AG08395 (cell line): ENCODE measurements at places on chromosomes 11 and 22.

- DNase-seq: no peak
Measured at GRCh38 chr11:75800728-75801361, 14.2 kb upstream of the UVRAG start.

DNA sequence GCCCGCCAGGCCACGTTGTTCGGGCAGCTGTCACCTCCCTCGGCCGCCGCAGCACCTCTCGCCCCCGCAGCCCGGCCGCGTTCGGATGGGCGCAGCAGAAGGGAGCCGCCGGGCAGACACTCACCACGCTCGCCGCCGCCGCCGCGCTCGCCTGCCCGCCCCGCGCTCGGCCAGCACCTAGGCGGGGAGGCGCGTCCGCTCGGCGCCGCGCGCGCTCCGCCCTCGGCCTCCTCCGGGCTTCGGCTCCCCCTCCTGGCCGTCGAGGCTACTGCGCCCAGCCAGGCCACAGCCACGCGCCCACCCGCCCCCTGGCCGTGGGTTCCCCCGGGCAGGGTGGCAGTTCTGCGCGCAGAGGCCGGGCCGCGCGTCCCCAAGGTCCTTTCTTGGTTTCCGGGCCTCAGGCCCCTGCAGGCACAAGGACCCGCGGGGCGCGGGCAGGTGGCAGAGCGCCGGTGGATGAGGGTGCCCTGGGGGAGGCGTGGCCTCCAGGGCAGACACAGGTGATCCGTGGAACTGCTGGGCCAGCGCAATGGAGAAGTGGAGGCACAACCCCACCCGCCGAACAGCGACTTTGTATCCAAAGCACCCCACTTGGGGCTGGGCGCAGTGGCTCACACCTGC, at the start of gene SLC25A22:
Gene SLC25A22 (minus strand): TSS at position 189 of the 621 bp plus-strand sequence. CDS start 3,275 bp downstream, outside the sequence.
- DNase-seq: peak; percentile 92

DNA sequence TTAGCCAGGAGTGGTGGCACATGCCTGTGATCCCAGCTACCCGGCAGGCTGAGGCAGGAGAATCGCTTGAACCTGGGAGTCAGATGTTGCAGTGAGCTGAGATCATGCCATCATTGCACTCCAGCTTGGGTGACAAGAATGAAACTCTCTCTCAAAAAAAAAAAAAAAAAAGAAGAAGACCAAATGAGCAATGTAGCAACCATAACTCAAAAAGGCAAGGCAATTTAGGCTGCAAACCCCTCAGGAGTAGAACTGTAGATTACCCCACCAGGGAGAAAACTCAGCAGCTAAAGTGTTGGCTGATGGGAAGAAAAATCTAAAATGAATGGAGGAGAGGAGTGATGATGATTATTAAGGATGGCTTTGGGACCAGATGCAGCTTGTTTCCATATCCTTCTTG, 256.7 kb upstream of the UBASH3B start:
- no peak for DNase-seq

- no peak for DNase-seq
Measured at GRCh38 chr11:10441652-10442503, 13.2 kb upstream of the AMPD3 start.

DNA sequence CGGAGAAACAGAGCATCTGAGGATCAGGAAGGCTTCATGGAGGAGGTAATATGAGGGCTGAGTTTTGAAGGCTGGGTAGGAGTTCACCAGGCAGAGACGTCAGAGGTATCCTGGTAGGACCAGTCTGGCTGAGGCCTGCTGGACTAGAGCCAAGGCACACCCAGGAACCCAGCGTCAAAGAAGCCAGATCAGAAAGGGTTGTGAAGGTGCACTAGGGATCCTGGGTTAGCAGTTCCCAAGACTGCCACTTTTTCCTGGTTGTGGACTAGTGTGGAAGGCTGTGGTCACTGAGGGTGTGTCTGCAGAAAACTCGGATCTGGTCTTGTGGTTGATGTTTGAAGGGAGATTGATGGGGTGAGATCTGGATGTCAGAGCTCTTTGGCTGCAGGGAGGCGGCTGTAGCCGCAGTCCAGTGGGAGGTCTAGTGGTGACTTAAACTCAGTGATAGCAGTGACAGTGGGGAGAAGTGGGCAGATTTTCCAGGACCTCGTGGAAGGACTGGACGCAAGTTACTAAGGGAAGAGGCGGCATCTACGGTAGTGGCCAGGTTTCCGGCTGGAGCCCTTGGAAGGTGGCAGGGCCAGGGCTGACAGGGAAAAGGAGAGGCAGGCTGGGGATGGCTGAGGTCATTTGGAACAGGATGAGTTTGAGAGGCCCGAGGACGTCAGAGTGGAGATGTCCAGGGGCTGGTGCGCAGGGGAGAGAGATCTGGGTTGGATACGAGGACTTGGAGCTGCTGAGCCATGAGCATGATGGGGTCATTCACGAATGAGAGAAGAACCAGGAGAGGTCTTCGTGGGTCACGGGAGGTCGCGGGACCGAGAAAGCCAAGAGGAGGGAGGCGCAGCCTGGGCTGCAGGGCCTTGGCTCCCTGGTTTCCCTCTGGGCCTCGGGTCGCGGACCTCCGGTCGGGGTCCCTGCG, 10.9 kb downstream of the RELA start:
- peak; percentile 32 for DNase-seq

GRCh38 chr22:20401376-20402014, 7.5 kb downstream of the ZNF74 start:
- no peak for DNase-seq

DNA sequence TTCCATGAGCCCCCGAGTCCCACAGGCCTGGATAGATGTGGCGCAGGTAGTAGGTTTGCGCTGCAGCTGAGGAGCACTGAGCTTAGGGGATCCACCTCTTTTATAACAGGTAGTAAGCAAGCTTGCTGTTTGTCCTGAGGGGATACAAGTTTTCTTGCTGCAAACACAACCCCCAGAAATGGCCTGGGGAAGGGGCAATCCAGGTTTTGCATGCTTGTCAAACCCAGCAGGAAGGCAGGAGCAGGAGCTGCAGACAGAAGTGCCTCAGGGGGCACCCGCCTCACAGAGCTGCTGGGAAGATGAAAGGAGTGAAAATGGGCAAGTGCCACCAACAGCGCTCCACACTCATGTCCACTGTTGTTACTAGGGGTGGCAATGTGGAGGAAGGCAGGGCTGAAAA, 18.5 kb downstream of the APOL5 start:
- no peak for DNase-seq

DNA sequence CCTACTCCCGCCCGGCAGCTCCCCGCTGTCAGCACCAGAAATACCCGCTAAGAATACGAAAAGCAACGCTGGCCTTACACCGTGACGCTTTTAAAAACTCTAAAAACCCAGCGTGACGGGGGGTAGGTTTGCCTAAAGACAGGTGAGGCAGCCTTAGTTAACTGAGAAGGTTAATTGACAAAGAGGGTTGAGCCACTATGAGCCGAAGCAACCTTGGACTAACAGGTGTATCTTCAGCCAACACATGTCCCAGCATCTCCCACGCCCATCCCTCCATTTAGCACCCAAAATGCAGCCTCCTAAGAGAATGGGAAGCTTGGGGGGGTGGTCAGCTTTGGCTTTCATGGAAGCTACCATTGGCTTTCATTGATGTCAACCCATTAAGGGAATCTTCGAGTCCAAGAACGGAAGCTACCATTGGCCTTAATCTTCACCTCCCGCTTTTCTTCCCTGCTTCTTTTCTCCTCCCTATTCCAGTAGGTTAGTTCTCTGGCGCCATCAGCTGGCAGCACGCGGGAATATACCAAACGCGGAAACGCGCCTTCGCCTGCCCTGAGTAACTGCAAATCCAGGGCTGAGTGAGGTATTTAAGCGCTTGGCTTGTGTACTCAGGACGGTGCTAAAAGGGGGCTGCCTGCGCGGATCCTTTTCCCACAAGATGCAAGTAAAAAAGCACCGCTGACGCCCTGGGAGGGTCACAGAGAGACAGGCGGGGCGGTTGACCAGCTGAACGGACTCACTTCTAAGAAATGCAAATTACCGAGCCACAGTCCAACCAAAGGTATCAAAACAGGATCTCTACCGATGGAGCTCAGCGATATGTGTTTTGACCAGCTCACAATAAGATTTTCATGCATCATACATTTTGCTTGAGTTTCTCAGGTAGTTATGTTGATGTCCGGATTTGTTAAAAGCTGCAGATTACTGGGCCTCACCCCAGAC, 38.5 kb upstream of the GLYATL1 start:
- peak; percentile 43 for DNase-seq

DNA sequence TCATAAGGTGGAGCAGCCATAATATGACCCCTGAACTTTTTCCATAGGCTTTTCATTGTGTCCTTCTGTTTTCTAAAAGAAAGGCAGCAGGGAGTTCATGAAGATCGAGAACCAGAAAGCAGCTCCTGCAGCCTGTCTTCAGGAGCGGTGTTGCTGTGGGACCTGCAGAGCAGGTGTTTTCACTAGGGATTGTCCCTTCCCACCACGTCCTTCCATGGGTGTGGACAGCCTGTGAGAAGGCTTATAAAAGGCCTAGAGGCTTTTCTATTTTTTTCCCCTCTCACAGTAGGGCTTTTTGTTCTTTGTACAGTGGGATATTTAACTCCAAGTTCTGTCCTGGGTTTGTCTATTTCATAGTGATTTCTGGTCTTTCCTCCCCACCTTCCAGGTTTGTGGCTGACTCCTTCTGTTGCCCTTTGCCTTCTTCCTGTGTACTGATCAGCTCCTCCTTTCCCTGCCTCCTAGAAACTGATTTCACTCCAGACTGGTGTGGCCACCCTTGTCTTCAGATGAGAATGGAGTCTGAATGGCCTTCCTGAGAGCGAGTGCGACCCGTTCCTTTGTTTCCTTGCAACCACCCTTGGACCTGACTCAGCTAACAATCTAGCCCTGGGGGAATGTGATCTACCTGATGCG, 10.1 kb downstream of the MRPL16 start:
- DNase-seq: no peak

- DNase-seq: no peak
Measured at GRCh38 chr11:64774144-64774543, 4.2 kb downstream of the SF1 start.

DNA sequence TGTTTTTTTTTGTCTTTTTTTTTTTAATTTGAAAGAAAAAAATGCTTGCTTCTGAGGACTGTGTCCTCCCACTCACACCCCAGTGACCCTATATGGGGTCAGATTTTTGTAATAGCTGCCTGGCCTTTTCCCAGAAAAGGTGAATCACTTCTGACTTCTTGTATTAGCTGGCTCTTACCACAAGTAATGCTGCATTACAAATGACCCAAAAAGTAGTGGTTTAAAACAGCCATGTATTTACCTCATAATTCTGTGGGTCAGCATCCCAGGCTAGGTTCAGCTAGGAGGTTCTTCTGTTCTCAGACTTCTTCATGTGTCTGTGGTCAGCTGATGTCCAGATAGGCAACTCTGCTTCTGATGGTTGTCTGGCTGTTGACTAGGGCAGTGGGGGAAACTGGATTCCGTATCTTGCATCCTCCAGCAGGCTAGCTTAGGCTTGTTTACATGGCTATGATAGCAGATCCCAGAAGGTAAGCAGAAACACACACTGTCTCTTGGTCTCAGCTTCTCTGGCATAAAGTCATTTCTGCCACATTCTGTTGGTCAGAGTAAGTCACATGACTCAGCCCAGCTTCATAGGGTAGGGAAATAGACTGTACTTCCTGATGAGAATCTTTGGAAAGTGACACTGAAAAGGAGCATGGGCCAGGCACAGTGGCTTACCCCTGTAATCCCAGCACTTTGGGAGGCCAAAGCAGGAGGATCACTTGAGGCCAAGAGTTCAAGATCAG, 19.5 kb downstream of the LHFPL7 start:
- DNase-seq: no peak

DNA sequence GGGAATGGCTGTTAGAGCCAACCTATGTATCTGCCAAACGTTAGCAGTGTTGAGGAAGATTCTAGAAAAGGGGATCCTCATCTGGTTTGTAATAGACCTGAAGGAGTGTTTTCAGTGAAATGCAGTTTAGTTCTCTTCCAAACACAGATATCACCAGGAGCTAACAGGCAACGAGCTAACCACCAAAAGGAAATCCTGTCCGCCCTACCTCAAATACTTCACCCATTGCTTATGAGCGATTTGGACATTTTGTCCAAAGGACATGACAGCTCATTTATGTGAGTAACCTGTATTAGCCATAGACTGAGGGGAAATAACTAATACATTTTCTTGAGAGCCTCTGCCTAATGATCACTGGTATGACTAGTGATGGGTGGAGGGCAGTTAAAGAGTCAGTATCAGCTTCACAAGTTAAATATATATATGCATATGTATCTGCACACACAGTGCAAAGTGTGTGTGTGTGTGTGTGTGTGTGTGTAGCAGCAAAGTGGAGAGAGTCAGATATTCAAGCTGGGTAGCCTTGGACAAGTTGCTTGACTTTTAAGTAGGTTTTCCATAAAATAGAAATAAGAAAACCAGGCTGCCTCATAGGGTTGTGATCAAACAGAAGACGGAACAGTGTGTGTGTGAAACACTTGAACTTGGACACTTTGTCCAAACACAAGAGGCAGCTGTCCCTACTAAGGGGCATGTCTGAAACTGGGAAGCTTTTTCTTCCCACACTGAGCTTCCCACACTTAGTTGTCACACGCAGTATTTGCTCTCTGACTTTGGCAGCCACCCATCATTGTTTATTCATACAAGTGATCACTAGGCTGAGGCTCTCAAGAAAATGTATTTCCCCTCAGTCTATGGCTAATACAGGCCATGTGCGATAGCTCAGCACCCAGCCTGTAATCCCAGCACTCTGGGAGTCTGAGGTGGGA, 940 bp upstream of the C11orf91 start:
- peak; percentile 37 for DNase-seq

GRCh38 chr22:33659448-33659847, 260.8 kb downstream of the LARGE1 start:
- DNase-seq: peak; percentile 7

DNA sequence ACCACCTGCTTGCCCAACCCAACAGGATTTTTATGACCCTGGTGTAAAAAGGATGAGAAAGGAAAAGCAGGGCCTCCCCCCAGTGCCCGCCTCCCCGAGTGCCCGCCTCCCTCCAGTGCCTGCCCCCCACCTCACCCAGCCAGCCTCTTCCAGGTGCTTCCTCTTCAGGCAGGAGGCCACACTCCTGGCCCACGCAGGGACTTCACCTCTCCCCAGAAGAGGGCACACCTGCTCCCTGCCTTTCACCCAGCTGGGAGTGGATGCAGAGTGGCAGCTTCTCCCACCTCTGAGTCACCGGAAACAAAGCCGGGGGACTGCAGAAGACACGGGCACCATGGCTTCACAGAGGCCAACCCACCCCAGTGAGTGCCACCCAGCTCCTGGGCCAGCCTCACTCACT, 16.1 kb downstream of the CPT1A start:
- DNase-seq: no peak

GRCh38 chr22:32969502-32969901, 88.7 kb downstream of the SYN3 start:
- no peak for DNase-seq

- no peak for DNase-seq
Measured at GRCh38 chr11:11075515-11076171, 217.8 kb upstream of the ZBED5 start.

DNA sequence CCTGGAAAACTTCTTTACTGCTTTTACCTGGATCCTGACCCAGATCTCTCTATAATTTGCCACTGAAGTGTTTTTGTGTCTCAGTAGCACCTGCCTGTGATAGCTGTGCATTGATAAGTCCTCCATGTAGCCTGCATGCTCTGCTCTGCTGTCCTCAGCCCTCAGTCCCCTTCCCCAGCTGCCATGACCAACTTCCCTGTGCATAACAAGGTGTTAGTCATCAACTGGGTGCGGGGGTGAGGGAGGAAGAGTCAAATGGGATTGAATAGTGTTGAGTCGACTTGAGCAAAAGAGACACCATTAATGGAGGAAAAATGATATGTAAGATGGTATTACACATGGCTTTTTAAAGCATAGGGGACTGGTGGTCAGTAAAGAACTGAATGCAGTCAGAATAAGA, 92.2 kb upstream of the PLET1 start:
- no peak for DNase-seq
